Cardiac muscle cell (in vitro differentiated cells and primary cell): ENCODE measurements at places on chromosomes 4 and X.

DNA sequence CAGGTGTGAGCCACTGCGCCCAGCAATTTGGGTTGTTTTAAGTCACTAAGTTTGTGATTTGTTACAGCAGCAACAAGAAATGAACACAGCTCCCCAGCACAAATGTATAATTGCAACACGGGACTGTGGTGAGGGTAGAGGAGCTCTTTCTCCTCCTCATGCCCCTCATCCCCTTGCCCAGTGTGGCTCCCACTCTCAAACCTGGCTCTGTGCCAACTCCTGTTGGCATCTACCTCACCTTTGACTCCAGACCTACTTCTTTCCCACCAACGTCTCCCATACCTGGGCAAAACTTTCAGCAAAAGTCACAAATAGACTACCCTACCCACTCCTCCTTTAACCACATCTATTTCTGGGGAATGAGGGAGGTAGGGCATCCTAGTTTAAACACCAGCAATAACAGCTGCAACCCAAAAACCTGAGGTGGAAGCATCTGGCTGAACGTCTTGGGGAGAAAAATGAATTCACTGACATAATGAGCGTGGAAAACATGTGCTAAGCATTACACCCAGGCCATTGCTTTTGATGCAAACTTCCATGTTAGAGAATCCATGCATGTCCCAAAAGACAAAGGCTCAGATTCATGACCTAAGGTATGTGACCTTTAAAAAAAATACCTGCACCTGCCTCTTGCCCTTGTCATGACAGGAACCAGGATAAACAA is 19.2 kb downstream of the LNX1 start:
- DNase-seq, result no peak

- DNase-seq, result no peak
Measured at GRCh38 chr4:97235521-97235920, 907.8 kb downstream of the STPG2 start.

- peak; percentile 13 for DNase-seq
Measured at GRCh38 chrX:145405012-145405411, 157.7 kb downstream of the SPANXN1 start.

DNA sequence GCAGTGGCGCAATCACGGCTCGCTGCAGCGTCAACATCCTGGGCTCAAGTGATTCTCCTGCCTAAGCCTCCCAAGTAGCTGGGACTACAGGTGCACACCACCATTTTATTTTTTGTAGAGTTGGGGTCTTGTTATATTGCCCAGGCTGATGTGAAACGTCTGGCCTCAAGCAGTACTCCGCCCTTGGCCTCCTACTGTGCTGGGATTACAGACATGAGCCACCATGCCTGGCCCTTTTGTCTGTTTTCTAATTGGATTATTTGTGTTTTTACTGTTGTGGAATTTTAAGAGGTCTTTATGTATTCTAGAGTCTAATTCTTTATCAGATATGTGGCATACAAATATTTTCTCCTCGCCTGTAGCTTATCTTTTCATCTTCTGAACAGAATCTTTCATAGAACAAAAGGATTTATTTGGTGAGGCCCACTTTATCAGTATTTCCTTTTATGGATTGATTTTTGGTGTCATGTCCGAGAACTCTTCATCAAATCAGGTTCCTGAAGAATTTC is 18.9 kb downstream of the PLS3 start:
- DNase-seq, result no peak

DNA sequence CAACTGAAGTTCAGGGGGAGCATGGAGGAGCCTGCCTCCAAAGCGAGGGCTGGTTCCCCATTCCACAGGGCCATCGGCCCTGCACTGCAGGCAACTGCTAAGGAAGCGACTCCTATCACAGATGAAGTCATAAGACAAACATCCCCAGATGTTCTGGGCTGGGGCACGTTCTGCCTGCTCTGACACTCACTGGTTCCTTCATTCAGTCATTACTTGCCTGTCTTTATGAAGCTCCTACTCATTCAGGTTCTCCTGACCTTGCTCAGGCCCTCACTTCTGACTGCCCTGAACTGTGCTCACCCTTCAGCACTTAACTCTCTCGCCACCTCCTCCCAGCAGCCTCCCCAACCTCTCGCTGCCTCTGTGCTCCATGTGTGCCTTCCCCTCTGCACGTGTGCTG is 2.5 kb upstream of the SLC2A9 start:
- no peak for DNase-seq

DNA sequence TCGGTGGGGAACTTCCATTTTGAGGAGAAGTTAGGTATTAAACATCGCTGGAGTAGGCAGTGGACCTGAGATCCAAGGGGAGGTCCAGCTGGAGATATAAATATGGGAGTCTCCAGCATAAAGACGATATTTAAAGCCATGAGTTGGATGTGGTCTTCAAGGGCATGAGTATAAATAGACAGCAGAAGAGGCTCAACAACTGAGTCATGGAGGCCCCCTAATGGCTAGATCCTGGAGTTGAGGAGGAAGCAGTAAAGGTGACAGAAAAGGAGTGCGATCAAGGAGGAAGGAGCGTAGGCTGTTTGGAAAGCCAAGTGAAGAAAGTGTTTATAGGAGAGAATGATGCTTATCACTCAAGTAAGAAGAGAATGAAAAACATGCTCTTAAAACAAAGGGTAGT is 18.1 kb upstream of the APBB2 start:
- DNase-seq, result no peak

GRCh38 chr4:77021614-77022089 is 54.1 kb downstream of the CCNI start:
- peak; percentile 28 for DNase-seq

DNA sequence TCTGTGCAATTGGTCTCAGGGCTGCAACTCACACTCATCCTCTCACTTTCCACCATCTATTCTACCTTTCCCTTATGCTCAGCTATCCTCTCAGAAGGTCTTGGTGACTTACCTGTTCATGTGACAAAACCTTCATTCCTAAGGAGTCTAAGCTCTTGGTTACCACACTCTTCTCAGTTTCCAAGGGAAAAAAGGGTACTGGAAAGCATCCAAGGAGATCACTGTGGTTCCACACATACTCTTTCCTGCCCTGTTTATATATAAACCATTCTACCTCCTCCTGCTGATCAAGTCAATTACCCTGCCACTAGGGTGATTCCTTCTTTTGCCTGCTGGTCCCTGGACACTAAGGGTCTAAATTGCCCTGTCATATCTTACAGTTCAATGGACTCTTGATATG is 57.2 kb upstream of the MAML3 start:
- no peak for DNase-seq

GRCh38 chr4:116724249-116724648 is 361.1 kb downstream of the TRAM1L1 start:
- no peak for DNase-seq

GRCh38 chr4:138458751-138459150 is 216.6 kb upstream of the SLC7A11 start:
- no peak for DNase-seq

DNA sequence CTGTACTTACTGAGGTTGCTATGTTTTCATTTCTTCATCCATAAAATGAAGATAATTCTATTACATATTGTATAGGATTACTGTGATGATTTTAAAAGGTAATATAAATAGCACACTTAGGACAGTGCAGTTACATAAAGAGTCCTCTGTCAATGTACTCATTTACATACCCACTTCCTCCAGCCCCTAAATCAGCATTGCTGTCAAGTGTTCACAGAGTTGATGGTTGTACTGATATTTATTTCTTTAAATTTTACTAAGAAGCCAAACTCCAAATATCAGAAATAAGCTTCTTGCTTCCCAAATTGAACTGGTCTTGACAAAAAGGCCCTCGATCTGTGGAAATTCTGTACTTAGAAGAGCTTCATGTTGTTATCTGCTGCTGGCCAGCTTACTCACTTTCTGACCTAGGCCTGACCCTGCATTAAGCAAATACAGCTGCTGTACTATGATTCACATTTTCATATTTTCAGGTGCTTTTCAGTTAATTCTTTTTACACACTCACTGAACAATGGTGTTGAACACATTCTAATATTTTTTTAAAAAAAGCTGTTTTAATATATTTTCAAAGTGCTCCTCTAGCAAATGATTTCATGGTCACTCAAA is 259.6 kb downstream of the UNC5C start:
- DNase-seq, result peak; percentile 66

DNA sequence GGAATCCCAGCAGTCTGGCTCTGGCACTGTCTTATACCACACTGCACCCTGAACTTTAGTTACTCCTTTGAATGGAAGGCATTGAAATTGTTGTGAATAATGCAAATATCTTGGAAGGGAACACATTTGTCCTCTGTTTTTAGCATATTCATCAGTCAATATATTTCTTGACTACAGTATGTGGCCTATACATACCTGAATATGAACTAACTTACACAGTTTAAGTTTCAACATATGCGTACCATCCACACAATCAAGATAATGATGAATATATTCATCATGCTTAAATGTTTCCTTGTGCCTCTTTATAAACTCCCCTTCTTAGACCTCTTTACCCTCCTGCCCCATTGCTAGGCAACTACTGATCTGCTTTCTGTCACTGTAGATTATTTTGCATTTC is 145.7 kb upstream of the ESX1 start:
- DNase-seq, result no peak

GRCh38 chr4:71303850-71304249 is 35.0 kb upstream of the SLC4A4 start:
- DNase-seq, result no peak
